ENCODE measurements at places on chromosomes 6 and 20.
A peak's percentile ranks its signal among the peaks of the same experiment; 100 is the strongest.

DNA sequence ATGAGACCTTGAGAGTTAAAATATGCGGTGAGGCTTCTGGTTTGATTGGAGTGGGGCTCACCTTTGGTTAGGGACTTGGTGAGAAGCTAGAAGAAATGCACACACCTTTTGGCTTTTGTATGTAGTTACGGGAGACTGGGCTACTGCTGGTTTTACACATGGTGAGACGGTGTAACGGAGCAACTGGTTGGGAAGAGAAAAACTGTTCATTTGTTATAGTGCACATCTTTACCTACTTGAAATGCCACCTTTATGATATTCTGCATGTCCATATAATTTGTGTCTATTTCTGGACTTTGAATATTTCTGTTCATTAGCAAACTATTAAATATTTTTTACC is 31.6 kb downstream of the TIAM2 start:
- DNase-seq, result no peak

DNA sequence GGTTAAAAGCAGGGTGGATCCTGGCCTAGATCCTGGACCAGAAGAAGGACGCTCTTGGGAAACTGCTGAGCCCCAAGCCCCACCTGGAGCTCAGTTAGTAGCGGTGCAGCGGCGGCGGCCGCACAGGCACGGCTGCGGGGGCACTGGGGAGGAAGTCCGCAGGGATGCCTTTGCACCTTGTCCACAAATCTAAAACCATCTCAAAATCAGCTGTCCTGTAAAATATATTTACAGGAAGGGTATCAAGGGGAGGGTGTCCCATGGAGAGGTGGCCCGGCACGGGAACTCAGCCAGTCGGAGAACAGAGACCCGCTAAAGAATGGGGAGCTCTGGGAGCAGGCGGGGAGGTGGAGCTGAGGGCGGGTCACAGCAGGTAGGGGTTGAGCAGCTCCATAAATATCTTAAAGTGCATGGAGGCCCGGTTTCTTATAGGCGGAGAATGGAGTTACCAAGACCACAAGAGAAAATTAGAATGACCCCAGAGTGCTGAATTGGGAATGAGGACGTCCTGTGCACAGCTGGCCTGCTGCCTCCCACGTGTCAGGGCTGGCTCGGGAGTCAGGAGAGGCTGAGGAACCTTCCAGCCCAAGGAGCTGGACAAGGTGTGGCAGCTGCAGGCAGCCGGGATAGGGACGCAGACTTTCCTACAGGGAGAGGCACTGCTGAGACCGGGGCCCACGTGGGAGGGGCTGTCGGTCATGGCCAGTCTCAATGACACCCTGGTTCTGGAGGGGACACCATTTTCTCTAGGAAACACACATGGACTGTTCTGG is 8.0 kb downstream of the MTG2 start:
- no peak for DNase-seq

GRCh38 chr6:82337688-82338257 is 25.8 kb upstream of the TPBG start:
- no peak for DNase-seq

GRCh38 chr20:34052414-34052813 is 58.7 kb downstream of the RALY start:
- DNase-seq, result no peak

DNA sequence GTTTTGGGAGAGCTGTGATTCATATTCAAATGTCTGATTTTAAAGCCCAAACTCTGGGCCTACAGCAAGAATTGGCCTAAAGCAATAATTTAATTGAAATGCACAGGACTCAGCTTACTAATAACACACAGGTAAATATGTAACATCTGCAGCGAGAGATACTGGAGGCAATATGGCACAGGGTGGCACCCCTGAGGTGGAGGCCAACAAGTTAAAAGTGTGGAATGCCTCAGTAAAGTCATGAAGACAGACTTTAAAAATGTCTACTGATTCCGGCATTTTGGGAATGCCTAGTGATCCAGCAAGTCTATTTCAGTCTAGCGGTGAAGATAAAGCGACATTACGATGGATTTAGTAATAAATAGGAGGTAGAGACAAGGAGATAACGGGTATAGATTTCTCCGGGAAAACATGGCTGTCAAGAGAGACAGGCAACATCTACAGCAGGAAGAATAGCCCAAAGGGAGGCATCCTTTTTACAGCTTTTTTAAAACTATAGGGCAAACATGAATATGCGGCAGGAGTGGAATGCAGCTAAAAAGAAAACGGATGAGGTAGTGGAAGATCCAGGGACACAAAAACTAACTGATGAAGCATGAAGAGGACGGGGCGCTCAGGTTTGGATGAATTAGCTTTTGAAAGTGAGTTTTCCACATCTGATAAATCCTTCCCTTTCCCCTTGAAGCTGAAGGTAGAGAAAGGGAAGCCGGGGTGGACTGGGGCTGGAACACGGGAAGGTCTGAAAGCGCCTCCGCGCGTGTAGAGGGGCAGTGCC is 1.2 kb downstream of the NANP start:
- DNase-seq, result no peak

DNA sequence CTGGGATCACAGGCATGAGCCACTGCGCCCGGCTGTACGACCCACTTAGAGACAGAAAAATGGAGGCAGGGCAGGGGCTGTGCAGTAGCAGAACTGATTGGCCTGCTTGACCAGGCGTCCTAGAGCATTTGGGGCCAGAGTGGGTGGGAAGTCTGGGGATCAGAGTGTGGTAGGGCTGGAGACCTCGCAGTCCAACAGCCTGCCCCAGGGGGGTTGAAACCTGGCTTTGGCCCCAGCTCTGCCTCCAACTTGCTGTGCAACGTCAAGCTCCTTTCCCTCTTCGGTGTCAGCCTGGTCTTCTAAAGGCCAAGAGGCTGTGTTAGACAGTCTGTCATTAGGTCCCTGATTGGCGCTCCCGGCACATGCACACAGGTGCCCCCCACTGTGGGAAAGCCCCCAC is 15.3 kb upstream of the SPDEF start:
- DNase-seq, result no peak

- DNase-seq, result no peak
Measured at GRCh38 chr6:43489277-43490072, 12.1 kb downstream of the TJAP1 start.

DNA sequence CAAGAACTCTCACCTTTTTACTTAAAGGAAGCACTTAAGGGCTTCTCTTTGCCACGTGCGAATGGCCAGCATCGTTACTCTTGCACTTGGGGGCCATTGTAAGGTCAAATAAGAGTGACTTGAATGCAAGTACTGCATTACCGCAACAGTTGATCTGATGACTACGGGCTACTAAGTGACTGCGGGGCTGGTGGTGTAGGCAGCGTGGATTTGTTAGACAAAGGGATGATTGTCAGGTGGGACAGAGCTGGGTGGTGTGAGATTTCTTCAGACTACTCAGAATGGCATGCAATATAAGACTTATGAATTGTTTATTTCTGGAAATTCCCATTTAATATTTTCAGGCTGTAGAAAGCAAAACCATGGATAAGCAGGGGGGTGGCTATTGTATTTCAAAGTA is 199.7 kb upstream of the UST start:
- DNase-seq, result no peak

GRCh38 chr6:36028877-36029324 is 1.3 kb downstream of the MAPK14 start:
- peak; percentile 49 for DNase-seq

DNA sequence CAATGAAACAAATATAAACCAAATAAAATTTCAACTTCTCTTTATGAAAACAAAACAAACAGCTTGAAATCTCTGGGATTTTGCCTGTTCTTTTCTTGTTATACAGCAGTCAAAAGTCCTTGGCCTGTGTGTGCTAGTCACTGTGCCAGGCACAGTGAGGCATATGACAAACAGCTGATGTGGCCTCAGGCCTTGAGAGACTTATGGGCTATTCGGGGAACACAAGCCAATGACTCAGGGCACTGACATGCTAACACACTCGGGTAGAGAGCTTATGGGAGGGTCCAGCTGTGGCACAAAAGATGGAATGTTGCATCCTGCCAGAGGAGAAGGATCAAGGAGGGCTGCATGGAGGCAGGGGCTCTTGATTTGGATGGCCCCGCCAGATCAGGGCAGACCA is 95.4 kb upstream of the NKX2-2 start:
- no peak for DNase-seq

DNA sequence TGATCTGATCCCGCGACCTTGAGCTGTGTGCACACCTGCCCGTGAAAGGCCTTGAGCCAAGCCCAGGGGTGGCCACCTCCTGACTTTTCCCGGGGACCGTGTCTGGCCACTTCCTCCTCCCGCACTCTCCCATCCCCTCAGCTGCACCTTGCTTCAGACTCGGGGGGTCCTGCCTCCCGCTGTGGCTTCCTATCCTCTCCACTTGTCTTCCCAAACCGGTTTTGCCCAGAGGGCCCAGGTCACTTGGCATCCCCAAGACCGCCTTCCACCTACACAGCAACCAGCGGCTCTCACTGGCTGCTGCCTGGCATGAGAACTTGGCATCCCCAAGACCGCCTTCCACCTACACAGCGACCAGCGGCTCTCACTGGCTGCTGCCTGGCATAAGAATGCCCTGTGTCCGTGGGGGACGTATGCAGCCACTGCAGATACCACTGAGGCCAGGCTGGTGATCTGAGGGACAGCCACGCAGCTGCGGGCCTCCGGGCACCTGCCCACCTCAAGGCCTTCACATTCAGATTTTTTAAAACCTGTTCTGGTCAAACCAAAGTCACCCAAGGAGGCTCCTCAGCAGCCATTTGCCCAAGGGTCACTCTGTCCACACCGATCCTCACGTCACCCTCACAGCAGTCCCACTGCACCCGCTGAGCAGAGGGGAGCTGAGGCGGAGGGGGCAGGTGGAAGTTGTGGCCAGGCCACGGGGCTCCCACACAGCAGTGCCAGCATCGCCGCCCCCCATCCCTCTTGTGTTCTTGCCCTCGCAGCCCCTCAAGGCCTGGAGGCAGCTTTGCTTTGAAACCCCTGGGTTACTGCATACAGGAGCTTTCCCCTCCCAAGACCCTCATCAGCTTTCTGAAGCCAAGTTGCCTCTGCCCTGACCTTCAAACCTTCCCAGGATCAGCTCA is 245.5 kb downstream of the TAF4 start:
- no peak for DNase-seq

DNA sequence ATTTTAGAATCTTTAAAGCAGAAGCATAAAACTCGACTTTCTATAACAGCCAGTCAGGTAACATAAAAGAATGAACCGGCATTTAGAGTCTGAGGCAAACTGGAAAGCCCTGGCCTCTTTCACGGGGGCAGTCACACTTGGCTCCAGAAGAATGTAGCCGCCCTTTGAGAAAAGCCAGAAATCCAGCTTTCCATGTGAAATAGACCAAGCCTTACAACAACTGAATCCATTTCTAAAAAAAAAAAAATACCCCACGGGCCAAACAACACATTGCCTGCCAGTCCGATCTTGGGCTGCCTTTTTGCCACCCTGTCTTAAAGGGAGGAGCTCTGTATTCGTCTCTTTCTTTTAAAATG is 252.9 kb upstream of the TAB2 start:
- no peak for DNase-seq

- no peak for DNase-seq
Measured at GRCh38 chr20:19617256-19617655, 140.8 kb upstream of the RIN2 start.

- peak; percentile 80 for DNase-seq
Measured at GRCh38 chr6:1609648-1610496, at the start of gene FOXC1. Gene FOXC1 (plus strand): TSS chr6:1609915. CDS start chr6:1610446, 531 bp downstream.

DNA sequence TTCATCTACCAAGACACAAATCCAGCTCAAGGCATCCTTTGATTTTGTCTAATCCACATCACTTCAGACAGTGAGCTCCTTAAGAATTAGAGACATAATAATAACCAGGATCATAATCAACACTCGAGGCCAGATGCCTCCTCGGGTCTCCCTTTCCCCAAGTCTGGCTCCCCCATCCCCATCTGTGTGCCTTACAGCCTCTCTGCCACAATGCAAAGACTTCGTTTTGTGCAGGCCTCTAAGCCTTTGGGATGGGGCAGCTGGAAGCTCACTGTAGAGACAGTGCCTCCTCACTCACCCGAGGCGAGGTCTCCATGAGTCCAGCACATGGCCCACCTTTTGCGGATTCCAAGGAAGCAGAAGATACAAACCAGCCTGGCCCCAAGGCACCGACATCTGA is 30.3 kb downstream of the LRFN2 start:
- no peak for DNase-seq

GRCh38 chr6:24899136-24899996 is 36.4 kb downstream of the RIPOR2 start:
- DNase-seq, result no peak

- no peak for DNase-seq
Measured at GRCh38 chr6:141290941-141291721, 841.6 kb upstream of the GJE1 start.

DNA sequence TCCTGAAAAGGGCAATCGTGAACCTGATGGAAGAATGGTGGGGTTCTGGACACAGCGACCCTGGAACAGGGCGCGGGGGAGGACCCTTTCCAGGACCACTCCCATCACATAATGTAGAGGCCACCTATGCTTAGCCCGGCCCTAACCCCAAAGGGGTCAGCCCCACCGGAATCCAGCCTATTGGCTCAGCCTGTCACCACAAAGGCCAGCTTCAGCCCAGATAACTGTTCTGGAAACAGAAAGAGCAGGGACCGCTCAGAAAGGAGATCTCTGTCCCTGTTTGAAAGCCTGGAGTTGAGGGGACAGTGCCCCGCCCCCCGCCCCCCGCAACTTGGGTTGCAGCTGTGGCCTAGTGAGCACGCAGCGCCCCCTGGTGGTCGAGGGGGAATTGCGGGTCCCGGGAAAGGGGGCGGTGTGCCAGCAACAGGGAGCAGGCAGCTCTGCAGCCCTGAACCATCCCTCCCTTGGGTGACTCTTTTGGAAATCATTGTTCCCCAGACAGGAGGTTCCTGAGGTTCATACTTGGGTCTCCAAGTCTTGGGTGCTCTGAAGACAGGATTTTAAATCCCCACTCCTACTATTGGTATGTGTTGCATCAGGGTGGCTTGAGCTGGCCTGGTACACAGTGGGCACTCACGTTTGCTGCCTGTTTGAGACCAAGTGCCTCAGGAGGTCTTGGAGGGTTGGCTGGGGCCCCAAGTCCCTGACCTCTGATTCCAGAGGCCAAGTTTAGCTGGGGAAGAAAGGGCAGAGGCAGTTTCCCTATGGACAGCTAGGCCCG is 1.5 kb downstream of the SIGLEC1 start:
- DNase-seq, result peak; percentile 87

DNA sequence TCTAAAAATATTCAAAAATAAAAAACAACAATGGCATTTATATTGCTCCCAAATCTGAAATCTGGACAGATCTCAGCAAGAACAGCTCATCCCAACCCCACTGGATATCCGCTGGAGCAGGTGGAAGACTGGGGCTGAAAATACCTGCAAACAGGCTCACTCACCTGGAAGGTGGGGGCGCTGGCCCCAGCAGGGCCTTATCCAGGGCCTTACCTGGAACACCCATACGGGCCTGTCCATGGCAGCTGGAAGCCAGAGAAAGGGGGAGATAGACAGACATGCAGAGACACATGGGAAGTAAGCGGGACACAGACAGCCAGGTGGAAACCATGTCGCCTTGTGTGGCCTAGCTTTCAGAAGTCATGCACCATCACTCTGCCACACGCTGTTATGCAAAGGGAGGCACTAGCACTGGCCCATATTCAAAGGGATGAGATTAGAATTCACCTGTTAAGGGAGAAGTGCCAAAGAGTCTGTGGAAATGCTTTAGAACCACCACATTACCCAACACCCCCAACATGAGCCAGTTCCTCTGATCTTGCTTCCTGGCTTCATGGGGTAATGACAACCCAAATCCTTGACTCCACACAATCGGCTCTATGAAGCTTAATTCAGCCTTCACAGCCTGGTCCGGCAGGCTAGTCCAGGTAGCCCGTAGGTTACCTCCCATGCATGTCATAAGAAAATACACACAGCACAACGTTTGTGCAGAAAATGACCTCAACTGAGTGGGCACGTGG is 99.0 kb upstream of the CDYL start:
- DNase-seq, result no peak

Measured in germinal center (tissue), 1 donor.